Sciatic nerve (tissue), 2 donors: ENCODE measurements at places on chromosomes 5 and 9.

- DNase-seq = no peak
Observed at GRCh38 chr9:16278326-16278999, 592.0 kb downstream of the BNC2 start.

- DNase-seq = no peak
Observed at GRCh38 chr5:170451747-170452365, 52.0 kb upstream of the KCNIP1 start.

- no peak for DNase-seq
Observed at GRCh38 chr9:26604076-26604662, 288.4 kb downstream of the CAAP1 start.

GRCh38 chr5:92559781-92560180 is 1021.2 kb downstream of the NR2F1-AS1 start:
- no peak for DNase-seq

- DNase-seq = no peak
Observed at GRCh38 chr5:157478726-157479125, 18.7 kb downstream of the NIPAL4 start.

DNA sequence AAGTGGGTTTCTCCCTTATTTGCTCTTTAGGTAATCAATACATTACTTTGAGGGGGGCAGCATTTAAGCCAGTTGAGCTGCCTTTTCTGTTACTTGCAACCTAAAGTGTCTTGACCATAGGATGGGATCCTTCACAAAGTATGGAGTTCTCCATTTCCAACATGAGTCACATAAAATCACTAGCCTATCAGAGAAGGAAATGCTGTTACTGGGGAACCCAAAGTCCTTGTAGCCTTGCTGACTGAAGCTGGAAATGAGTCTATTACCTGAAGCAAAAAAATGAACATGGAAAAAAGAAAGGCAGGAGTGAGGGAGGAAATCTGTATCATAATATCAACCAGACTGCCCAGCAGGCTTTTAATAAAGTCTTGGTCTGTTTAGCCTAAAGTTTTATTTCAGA is 42.8 kb upstream of the SLIT3 start:
- no peak for DNase-seq

DNA sequence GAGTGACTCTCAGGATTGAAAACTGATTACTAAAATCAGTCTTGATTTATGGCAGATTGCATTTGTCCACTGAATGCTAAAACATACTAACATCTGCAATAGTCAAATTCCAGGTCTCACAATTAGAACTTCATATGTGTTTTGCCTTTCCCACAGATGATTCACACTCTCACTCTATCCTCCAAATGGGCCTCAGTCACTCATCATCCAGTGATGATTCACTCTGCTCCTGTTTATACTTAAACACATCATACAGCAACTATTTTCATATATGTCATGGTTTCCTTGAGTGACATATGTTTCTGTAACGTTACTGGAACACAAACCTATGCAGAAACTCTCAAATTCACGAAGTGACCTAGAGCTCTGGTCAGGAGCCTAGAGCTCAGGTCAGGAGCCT is 512.9 kb downstream of the HINT1 start:
- DNase-seq = no peak

GRCh38 chr9:128428644-128429512 is 8.2 kb downstream of the CERCAM start:
- no peak for DNase-seq

DNA sequence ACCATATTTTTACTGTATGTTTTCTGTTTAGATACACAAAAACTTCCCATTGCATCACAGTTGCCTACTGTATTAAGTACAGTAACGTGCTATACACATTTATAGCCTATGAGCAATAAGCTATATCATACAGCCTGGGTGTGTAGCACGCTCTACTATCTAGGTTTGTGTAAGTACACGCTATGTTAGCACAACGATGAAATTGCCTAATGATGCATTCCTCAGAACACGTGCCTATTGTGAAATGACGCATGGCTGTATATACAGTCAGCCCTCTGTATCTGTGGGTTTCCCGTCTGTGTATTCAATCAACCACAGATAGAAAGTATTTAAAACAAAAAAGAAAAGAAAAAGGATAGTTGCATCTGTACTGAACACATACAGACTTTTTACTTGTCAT is 64.2 kb downstream of the SGCD start:
- no peak for DNase-seq

GRCh38 chr5:150497274-150497988 is 10.5 kb upstream of the NDST1 start:
- DNase-seq = no peak

GRCh38 chr5:168550656-168551055 is 21.6 kb downstream of the FBLL1 start:
- no peak for DNase-seq

DNA sequence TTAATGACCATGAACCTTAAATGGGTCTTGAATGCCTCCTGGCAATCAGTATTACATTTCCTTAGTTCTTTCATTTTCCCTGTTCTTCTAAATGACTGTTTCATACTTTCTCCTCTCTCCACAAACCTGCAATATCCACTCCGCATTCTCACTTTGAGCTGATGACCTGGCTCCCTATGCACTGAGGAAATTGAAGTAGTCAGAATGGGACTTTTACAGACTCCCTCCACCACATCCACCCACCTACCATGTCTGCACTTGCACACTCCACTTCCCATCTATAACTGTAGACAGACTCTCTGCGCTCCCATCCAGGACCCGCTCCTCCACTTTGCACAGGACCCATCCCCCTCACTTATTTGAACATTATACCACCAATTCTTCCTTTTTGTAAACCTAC is 36.2 kb upstream of the GZMA start:
- no peak for DNase-seq

- no peak for DNase-seq
Observed at GRCh38 chr5:175282611-175283225, 161.3 kb downstream of the DRD1 start.

- DNase-seq = no peak
Observed at GRCh38 chr5:132199116-132199680, 28.5 kb downstream of the P4HA2 start.

DNA sequence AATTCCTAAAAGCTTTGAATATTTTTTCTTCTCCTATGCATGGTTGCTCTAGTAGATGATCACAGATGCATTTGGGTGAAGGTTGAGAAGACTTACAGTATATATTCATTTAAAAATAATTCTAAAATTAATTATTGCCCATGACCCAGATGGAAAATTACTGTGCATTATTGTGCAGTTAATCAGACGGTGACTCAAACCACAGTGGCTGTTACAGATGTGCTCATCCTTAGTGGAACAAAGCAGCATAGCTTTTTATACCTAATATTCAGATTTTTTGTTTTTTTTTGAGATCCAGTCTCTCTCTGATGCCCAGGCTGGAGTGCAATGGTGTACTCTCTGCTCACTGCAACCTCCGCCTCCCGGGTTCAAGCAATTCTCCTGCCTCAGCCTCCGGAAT is 10.7 kb downstream of the OR2V1 start:
- DNase-seq = no peak

GRCh38 chr9:114371973-114372917 is 15.5 kb downstream of the AKNA start:
- DNase-seq = no peak

DNA sequence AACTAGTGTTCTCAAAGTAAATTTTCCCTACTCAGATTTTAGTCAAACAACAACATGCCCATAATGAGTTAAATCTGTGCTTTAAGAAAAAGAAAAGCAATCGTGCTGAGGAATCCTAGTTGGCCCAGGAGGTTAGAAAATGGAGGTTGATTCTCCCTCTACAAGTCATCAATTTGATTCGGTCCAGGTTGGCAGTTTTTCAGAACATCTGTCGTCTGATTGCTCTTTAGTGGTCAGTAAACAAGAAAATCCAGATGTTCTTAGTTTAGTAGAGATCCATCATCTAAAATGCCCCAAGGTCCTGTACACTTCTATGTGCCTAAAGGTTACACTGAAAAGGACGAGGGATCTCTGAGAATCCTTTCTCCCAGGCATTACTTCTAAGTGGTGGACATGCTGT is 659.2 kb downstream of the MTRR start:
- no peak for DNase-seq

DNA sequence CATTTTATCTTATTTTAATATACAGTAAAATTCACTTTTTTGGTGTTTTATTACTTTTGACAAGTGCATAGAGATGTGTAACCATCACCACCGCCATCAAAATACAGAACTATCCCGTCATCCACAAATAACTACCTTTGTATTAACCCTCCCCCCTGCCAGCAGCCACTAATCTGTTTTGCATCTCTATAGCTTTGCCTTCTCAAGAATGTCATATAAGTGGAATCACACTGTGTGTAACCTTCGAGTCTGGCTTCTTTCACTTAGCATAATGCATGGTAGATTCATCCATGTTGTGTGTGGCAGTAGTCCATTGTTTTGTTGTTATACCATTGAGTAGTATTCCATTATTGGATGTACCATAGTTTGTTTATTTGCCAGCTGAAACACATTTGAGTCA is 98.8 kb downstream of the BOD1 start:
- DNase-seq = no peak

- DNase-seq = no peak
Observed at GRCh38 chr5:142830241-142831008, 60.2 kb downstream of the ARHGAP26 start.

- DNase-seq = no peak
Observed at GRCh38 chr9:133027134-133027533, 3.7 kb upstream of the GTF3C5 start.

DNA sequence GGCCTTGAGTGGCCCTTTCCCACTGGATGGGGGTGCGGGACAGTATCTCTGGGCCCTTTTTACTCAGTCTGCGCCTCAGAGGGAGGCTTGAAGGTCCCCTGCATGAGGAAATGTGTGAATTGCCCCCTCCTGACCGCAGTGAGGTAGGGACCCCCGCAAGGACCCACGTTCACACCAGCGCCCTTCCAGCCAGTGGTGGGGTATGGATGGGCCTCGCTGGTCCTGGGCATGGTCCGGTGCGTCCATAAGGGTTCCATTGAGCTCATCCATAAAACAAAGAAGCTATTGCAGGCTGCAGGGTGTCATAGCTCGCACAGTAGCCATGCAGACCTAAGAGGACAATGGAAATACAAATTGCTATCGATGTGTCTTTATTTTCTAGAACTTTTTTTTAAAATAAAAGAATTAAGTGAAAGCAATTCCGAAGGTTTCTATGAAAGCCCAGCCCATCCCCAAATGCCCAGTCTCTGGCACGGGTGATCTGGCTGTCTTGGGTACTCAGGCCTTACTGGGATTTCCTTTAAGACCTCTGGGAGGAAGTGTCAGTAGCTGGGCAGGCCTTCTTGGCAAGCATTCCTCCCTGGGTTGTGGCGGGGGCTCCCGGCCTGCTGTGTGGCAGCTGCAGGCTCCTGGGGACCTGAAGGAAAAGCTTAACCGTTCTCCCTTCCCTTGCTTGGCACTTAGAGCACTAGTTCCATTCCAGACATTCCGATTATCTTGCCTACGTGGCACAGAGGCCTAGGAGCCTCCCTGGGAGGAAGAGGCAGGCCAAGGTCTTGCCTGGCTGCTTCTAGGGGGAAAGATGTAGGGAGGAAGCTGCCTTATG is 1.5 kb upstream of the SEMA5A start:
- peak; percentile 64 for DNase-seq

GRCh38 chr5:159456261-159456660 is 126.0 kb upstream of the IL12B start:
- DNase-seq = no peak

- peak; percentile 57 for DNase-seq
Observed at GRCh38 chr9:134496413-134497282, 145.0 kb upstream of the COL5A1 start.

DNA sequence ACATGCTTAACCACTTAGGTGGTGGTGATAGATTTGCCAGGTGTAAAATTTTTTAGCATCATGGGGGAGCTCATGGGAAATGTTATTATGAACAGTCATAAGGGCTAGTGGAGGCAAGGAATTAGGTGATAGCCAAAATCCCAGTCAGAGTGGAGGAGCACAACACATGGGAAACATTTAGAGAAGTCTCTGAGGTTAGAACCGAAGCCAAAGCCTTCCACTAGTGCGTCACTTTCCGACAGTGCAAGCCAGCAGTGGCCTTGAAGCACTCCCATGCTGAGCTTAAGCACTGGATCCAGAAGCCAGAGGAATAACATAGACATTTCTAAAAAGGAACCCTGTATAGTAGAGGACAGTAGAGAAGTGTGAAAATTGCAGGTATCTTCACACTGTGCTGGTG is 101.5 kb upstream of the SNX2 start:
- DNase-seq = peak; percentile 74

DNA sequence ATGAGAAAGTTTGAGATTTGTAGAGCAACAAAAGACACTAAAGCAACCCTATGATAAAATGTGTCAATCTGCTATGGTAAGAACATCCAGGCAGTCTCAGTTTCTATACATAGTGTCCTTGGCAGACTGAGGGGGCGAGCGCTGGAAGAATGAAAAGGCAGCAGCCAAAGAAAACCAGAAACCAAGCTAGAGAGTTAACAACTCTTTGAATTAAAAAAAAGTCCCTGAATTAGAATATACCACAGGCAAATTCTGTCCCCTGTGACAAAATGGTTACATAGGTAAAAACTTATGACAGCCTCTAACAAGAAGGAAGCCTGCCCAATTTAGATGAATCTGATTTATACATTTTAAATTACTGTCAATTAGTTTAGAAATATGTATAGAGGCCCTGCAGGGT is 106.7 kb downstream of the OXCT1 start:
- DNase-seq = no peak

DNA sequence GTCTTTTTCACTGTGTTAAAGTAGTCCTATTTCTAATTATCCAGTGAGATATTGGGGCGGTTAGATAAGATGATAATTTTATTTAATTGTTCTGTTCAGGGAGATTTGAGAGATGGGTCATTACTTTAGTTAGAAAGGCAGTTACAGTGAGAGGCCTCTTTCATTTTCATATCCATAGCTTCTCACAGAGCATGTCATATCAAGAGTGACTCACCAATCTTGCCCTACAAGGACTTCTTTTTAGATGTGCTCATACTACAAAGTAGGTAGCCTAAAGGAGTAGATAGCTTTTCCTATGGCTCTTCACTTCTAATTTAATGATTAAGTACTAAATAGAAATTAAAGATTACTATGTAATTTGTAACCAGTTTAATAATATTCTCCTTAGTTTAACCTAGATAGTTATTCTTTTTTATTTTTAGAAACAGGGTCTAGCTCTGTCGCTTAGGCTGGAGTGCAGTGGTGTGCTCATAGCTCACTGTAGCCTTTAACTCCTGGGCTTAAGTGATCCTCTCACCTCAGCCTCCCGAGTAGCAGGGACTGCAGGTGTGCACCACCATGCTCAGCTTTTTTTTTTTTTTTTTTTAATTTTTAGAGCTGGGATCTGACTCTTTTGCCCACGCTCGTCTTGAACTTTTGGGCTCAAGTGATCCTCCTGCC is 71.0 kb downstream of the FER start:
- no peak for DNase-seq

DNA sequence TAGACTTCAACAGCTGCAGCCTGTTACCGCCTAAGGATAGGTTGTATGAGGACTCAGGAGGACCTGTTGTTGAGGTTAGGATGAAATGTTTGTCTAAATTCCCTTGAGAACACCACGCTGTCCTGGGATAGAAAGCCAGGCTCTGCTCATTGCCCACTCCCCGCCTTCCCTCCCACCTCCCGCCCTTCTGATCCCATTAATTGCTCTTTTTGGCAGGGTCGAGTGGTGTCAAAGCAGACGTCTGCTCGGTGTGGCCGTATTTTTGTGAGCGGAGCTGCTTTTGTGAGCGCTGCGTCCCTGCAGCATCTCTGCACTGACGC is 62.3 kb downstream of the SPATA31C2 start:
- DNase-seq = no peak
